CD4-positive, alpha-beta memory T cell (primary cell): ENCODE measurements at places on chromosomes 16 and 17. TPM values are rescaled to one million over a fixed set of nuclear protein-coding genes. Genes with fewer than 3 reads are reported as not detected.

DNA sequence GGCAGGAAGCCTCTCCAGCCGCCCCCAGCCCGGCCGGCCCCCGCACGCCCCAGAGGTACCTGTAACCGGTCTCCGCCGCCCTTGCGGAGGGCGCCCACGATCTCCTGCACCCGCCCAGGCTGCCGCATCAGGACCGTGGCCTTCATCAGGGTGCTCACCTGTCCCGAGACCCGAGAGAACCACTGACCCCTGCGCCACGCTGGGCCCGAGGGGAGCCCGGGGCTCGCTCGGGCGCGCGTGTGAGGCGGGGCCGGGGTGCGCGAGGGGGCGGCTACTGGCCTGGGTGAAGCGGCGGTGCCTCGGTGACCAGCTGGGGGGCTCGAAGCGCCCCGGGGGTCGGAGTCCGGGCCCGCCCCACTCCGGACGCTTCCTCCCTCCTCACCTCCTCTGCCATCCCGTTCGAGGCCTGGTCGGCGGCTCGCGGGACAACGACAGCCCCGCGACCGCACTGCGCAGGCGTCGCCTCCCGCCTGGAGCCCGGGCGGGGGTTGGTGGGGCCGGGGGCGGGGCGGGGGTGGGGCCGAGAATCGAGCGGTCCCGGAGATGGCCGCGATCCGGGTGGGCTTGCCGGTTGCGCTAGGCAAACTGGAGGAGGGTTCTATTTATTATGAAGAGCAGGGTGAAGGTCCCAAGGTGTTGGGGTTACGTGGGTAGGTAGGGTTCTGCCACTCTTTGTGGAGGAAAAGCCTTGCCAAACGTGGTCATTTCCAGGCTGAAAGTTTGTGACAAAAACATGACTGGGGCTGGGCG lies at the start of gene NT5C3B:
NT5C3B (minus strand) TSS at position 433 of the 750 bp plus-strand sequence; CDS start at position 394, 39 bp downstream.
- peak within 1 kb of the TSS; percentile 52 for H3K27ac ChIP-seq
- no peaks in the 10 kb centered on the region for H3K36me3 ChIP-seq
- peak; percentile 50 for DNase-seq
- peak within 1 kb of the TSS; percentile 51 for H3K4me3 ChIP-seq
- H3K27me3 ChIP-seq: no peaks in the 10 kb centered on the region
- peaks cover 12% of the 10 kb centered on the region for H3K4me1 ChIP-seq

Gene NGFR
- total RNA-seq: not detected

DNA sequence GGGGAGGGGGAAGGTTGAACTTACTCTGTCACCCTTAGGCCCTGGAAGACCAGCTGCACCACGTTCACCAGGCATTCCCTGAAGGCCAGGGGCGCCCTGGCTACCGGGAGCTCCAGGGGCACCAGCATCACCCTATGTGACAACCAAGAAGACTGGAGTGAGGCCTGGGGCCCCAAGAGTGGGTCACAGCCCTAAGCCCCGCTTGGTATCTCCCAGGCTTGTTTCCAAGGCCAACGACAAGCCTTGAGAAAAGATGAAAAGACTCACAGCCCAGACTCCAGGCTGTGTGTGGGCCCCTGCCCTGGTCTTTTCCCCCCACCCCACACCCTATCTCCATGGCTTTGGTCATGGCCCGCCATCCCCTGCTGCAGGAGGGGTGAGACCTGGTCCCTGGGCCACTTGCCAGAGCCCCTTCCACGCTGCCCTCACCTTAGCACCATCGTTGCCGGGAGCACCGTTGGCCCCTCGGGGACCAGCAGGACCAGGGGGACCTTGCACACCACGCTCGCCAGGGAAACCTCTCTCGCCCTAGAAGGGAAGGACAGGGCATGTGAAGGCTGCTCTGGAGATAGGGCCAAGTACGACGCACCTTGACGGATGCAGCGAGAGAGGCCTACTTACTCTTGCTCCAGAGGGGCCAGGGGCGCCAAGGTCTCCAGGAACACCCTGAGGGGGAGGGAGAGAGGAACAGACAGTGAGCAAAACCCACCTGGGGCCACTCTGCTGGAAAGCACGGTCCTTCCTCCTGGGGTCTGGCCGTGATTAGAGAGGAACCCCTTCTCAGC lies 9.9 kb downstream of the COL1A1 start:
- DNase-seq: no peak
- no peaks in the 10 kb centered on the region for H3K27me3 ChIP-seq
- H3K4me1 ChIP-seq: no peaks in the 10 kb centered on the region
- no peak overlapping the region for H3K4me3 ChIP-seq

GRCh38 chr17:51230306-51230705 lies 29.5 kb downstream of the MBTD1 start:
- peaks cover 5% of the 10 kb centered on the region for H3K4me1 ChIP-seq
- DNase-seq: no peak
- H3K27ac ChIP-seq: no peak overlapping the region
- no peak overlapping the region for H3K4me3 ChIP-seq
- H3K27me3 ChIP-seq: no peaks in the 10 kb centered on the region

Gene CD300LB
- 0.17 TPM for total RNA-seq

- H3K4me1 ChIP-seq: peaks cover 45% of the 10 kb centered on the region
- H3K4me3 ChIP-seq: peak overlapping the region; percentile 12
- peak overlapping the region; percentile 99 for H3K27ac ChIP-seq
- no peaks in the 10 kb centered on the region for H3K36me3 ChIP-seq
- no peaks in the 10 kb centered on the region for H3K27me3 ChIP-seq
Observed at GRCh38 chr17:8173056-8173870, 2.9 kb downstream of the TMEM107 start.

Gene HID1
- total RNA-seq: 19.5 TPM

Gene PAFAH1B1
- 153 TPM for total RNA-seq

- H3K36me3 ChIP-seq: peaks cover 2% of the 10 kb centered on the region
- H3K27ac ChIP-seq: peak overlapping the region; percentile 94
- H3K27me3 ChIP-seq: no peaks in the 10 kb centered on the region
- peak; percentile 55 for DNase-seq
Observed at GRCh38 chr17:38703742-38704605, 1.1 kb upstream of the MLLT6 start.

Gene NAGS
- total RNA-seq: 3.2 TPM

- DNase-seq: no peak
- H3K4me1 ChIP-seq: no peaks in the 10 kb centered on the region
- H3K4me3 ChIP-seq: no peak overlapping the region
- no peak overlapping the region for H3K27ac ChIP-seq
- H3K36me3 ChIP-seq: no peaks in the 10 kb centered on the region
Observed at GRCh38 chr17:13480877-13481276, 120.9 kb downstream of the HS3ST3A1 start.

Gene AOC2
- total RNA-seq: 2.7 TPM

DNA sequence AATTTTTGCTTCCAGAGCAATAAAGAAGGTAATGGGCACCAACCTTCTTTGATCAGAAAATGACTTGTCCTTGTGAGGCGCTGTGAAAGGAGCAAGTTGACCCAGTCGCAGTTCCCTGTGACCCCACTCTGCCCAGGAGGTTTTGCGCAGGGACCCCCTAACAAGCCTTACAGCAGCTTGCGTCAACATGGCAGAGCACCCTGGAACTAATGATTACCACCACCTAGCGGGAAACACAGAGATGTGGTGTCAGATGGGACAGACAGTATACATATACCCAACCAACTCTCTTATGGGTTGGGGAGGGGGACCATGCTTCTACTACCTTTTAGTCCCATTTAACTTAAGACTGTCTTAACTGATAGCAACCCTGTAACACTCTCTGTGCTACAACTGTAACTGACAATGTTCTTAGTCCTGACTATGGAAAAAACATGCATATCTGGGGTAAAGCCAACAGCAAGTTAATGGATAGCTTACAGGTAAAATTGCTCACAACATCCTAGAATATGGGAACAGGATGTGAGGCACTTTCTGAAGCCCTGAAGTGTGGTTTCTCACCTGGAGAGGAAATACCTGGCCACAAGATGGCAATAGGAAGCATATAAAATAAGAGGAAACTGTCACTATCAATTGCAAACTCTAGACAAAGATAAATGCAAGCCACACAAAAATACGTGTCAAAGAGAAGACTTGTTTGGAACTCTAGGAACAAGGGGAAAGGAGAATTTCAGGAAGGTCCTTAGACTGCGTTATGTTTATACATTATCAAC lies 3.0 kb downstream of the KARS1 start:
- peak overlapping the region; percentile 46 for H3K27ac ChIP-seq
- H3K4me3 ChIP-seq: no peak overlapping the region
- DNase-seq: peak; percentile 54
- no peaks in the 10 kb centered on the region for H3K27me3 ChIP-seq
- peaks cover 32% of the 10 kb centered on the region for H3K36me3 ChIP-seq

DNA sequence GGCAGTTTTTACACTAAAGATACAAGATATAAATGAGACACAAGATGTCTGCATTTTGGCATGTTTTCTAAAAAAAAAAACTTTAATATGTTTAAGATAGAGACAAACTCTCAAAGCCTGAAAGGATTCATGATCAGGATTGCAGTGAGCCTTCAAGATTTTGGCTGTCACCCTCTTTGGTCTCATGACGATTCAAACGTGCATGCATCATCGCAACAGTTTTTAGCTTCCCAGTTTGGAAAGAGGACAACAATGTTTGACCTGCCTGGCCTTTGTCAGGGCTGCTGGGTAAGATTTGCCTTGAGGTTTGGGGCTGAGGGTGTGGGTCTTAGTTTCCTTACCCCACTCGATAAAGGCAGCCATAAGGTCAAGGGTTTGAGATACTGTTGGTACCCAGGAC lies 134.1 kb downstream of the RGS9 start:
- no peak overlapping the region for H3K27ac ChIP-seq
- H3K4me3 ChIP-seq: no peak overlapping the region
- H3K4me1 ChIP-seq: no peaks in the 10 kb centered on the region

DNA sequence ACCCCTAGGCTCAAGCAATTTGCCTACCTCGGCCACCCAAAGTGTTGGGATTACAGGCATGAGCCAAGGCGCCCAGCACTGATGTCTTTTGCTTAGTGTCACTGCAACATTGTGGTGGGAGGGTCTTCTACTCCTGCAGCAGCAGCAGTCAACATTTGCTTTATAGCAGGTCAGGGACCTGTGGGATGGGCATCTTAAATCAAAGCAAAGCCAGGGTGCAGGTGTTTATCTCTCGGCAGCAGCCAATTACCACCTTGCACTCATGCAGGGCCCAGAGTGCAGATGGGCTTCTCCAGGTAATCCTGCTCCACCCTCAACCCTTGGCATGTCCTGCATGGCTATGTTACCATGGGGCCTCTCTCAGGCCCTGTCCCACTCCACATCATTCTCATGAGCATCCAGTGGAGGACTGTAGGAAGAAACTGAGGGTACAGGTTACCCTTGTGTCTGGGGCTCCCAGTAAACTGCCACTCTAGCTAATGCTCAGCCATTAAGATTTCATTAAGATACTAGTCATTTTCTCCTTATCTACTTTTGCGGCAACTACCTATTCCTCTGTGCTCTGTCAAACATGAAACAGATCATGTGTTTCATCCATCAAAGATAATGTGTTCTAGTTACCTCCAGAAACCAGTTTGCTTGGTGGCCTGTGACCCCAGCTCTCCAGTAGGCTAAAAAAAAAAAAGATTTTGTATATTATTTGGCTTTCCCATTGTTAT lies 16.8 kb downstream of the ADGRG5 start:
- no peaks in the 10 kb centered on the region for H3K4me1 ChIP-seq
- no peaks in the 10 kb centered on the region for H3K27me3 ChIP-seq
- no peak overlapping the region for H3K4me3 ChIP-seq

- H3K27me3 ChIP-seq: peaks cover 20% of the 10 kb centered on the region
- peaks cover 3% of the 10 kb centered on the region for H3K4me1 ChIP-seq
- H3K36me3 ChIP-seq: no peaks in the 10 kb centered on the region
- no peak for DNase-seq
- no peak overlapping the region for H3K4me3 ChIP-seq
Observed at GRCh38 chr17:973053-973452, 6.5 kb downstream of the NXN start.

DNA sequence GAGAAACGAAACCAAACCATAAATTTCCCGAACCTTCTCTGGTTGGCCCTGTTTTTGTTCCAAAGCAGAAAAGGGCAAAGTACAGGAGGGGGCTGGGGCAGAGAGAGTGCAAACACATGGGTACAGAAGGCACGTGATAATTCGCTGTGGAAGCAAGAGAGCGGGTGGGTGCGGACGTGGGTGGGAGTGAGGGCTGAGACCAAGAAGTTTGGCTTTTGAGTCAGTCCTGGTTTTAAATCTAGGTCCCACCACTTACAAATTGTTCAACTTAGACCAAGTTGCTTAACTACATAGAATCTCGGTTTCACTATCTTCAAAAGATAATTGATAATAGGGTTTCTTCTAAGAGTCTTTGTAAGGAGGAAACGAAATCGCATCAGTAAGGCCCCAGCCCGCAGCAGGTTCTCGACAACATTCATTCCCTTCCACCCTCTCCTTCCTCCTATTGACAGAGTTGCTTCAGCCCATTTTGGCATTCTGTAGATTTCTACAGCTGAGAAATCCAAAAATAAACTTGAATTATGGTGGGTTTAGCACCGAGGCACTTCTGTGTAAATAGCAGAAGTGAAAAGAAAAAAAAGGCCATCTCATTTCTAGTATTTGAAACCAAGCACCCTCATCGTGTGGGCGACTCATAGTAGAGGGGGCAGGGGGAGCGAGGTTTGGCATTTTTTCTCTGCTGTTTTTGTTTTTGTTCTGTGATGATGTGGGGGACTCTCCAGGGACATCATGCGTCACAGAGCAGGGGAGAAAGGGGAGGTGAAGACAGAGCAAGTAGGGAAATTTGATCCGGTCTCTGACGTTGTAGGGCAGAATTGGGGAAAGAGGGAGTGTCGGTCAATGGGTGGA lies 33.6 kb upstream of the CCR7 start:
- peak; percentile 72 for DNase-seq
- peak overlapping the region; percentile 92 for H3K27ac ChIP-seq
- H3K4me3 ChIP-seq: no peak overlapping the region
- no peaks in the 10 kb centered on the region for H3K27me3 ChIP-seq

Gene CCL13
- total RNA-seq: not detected

- H3K27me3 ChIP-seq: peaks cover 12% of the 10 kb centered on the region
- no peaks in the 10 kb centered on the region for H3K36me3 ChIP-seq
- H3K27ac ChIP-seq: no peak overlapping the region
- peaks cover 9% of the 10 kb centered on the region for H3K4me1 ChIP-seq
- H3K4me3 ChIP-seq: no peak overlapping the region
Observed at GRCh38 chr17:80482555-80483308, 6.3 kb upstream of the NPTX1 start.

DNA sequence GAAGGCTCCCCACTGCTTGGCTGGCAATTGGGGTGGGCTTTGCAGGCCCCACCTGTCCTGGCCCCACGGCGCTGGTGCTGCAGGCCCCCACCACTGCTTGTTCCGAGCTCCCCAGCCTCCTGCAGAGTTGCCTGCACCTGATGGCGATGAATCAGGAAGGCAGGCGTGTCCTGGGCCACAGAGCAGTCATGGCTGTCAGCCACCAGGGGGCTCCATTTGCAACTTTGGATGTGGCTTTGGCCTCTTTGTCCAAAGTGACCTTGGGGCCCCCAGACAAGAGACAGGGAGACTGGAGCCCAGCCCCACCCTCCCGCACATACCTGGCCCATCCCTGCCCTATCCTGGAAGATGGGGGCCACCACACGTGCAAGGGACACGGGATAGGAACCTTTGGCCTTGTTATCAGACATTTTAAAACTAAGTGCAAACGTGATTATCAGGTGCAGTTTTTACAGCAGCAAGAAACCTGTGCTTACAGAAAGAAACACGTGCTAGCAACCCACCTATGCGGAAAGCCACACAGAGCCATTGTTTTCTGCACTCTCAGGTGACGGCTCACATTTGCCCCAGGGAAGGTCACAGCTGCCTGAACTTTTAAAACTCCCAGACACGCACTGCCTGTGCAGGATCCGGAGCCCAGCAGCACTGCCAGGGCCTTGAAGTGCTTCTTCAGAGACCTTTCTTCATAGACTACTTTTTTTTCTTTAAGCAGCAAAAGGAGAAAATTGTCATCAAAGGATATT lies at the start of gene DNASE1:
DNASE1 (plus strand) TSS at position 443 of the 743 bp plus-strand sequence. CDS start 683 bp downstream, outside the sequence.
- no peaks in the 10 kb centered on the region for H3K4me1 ChIP-seq
- no peak within 1 kb of the TSS for H3K4me3 ChIP-seq
- H3K27me3 ChIP-seq: no peaks in the 10 kb centered on the region

Gene SCGB1C2
- not detected for total RNA-seq
